ENCODE measurements at places on chromosomes 11 and 22.

GRCh38 chr11:27464909-27465308 lies 7.7 kb downstream of the LGR4 start:
- no peak for DNase-seq

DNA sequence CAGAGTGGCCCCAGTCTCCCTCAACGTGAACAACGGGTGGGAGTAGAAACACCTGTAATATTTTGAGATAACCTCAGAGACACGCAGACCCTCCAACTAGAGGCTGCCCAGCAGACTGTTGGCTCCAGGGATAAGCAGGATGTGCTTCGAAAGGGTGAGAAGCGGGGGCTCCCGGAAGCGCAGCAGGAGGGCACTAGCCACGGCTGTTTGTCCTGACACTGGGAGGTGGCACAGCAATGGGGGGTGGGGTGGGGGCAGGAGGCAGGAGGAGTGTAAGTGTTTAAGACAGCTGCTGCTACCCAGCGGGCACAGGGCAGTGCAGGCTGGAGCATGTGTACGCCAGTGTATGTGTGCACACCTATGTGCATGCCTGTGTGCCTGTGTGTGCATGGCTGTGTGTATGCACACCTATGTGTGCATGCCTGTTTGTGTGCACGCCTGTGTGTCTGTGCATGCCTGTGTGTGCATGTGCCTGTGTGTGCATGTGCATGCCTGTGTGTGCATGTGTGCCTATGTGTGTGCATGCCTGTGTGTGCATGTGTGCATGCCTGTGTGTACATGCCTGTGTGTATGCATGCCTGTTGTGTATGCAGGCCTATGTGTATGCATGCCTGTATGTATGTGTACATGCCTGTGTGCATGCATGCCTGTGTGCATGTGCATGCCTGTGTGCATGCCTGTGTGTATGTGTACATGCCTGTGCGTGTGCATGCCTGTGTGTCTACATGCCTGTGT lies 154.7 kb downstream of the SHANK2 start:
- no peak for DNase-seq

- peak; percentile 8 for DNase-seq
Measured at GRCh38 chr22:27867085-27867952, 51.7 kb downstream of the PITPNB start.

DNA sequence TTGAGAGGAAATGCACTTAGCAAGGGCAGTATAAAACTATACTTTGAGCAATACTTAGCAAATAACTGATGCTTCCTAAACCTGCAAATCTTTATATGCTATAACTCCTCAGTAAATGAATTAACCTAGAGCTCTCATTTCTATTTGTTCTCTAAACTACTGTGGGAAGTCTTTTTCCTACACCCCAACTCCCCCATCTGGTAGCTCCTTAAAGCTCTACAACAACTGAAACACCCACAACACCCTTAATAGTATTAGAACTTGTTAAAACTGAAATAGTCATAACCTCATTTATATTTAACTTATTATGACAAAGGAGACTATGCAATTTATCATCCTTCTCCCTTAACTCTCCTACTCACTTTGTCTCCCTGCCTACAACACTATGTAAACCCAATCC lies 43.4 kb downstream of the GUCY1A2 start:
- no peak for DNase-seq

- no peak for DNase-seq
Measured at GRCh38 chr22:44888491-44889254, 121.1 kb downstream of the PHF21B start.

DNA sequence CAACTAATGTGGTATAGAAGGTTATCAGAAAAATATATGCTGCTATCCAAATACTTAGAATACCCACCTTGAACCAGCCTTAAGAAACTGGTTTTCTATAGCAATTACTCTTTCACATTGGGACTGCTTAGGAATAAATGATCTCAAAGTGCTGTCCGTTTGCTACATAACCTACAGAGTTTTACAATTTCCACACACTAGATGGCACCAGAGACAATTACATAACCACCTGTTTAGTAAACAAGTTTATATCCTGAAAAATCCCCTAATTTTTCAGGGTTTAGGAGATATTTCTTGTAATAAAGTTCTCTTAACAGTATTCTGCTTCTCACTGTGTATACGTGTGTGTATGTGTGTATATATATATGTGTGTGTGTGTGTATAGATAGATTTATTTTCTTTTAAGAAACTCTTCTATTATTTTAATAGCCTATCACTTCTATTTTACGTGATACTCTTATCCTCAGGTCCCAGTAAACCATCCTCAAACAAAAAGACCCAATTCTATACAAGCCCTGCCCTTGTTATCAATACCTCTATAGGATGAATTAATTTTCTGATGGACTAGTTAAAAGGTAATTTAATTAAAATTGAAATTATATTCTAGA lies 6.7 kb upstream of the OR5I1 start:
- DNase-seq, result no peak

GRCh38 chr11:32450372-32450771 lies 15.0 kb upstream of the WT1 start:
- DNase-seq, result no peak

GRCh38 chr11:74182635-74183034 lies 11.5 kb downstream of the PPME1 start:
- DNase-seq, result no peak

DNA sequence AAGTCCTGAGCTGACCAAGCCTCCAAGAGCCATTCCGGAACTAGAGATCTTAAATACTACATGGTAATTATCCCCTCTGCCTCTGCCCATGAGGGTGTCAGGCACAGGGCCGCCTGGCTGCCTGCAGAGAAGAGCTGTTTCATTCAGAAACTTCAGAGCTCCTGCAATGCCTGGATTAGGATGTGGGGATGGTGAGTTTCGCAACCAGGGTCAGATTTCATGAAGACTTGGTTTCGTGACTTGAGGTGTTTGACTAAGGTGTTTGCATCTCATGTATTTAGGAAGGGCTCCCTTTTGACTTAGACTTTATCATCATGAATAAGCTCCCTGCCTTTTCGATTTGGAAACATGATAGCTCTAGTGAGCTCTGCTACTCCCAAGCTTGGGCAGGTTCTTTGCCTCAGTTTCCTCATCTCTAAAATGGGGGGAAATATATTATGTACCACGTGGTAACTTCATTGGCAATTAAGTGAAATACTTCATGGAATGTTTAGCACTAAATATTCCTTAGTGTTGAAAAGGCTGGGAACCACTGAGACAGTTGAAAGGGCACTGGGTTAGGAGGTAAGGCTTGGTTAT lies 9.1 kb downstream of the TIMP3 start:
- DNase-seq, result no peak

DNA sequence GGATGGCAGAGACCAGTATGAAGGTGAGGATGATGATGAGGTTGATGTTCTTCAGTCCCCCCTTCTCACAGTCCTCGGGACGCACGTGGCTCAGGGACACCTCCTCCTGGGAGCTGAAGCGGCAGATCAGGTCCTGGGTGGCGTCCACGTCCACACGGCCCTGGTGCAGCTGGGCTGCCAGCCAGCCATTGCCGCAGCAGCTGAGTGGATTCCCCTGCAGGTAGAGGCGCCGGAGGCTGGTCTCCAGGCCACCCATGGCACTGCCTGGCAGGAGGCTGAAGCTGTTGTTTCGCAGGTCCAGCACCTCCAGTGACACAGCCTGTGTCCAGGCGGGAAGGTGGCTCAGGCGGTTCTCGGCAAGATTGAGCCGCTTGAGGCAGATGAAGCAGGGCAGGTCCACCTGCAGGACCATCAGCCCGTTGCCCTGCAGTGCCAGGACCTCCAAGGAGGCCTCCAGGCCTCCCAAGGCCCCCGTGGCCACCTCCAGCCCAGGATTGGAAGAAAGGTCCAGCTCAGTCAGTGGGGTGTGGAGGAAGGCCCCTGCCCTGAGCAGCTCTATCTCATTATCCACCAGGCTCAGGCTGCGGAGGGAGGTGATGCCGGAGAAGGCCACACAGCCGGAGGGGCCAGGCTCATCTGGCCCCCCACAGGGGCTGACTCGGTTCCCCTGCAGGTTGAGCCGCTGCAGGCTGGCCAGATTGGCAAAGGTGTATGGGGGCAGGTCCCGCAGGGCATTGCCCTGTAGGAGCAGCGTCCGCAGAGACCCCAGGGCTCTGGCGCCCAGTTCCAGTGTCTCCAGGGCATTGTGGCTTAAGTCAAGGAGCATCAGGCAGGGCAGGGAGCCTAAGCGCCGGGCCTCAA lies 10.6 kb downstream of the LRRC32 start:
- no peak for DNase-seq

DNA sequence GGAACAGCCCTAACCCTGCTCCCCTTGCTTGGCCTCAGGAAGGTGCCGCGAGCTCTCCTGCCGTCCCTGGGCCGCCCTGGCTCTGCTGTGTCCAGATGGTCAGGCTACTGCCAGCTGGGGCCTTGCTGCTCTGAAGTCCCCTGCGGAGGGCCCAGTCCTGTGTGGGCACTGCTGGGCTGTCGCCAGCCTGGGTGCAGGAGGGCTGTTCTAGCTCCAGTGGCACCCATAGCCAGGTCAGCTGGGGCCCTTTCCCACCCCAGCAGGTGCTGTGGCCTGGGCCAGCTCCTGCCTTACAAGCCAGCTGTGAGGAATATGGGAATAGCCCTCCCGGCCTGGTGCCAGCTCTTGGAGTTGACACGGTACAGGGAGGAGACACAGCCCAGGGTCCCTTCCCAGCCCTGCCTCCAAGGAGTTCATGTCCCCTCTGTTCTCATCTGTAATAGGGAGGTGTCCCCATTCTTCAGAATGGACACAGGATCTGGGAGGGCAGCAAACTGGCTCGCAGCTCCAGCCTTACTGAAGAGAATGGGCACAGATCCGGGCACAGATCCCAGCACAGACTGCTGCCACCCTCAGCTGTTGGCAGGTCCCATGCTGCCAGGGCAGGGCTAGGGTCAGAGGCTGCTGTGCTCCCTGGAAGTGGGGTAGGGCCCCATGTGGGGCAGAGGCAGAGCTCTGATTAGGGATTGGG lies 3.9 kb downstream of the DERL3 start:
- no peak for DNase-seq

- DNase-seq, result no peak
Measured at GRCh38 chr11:44400431-44400830, 90.5 kb upstream of the ALX4 start.

GRCh38 chr11:102799681-102800340 lies 1.9 kb upstream of the MMP1 start:
- DNase-seq, result no peak

- no peak for DNase-seq
Measured at GRCh38 chr11:17073370-17074027, 4.0 kb downstream of the RPS13 start.

DNA sequence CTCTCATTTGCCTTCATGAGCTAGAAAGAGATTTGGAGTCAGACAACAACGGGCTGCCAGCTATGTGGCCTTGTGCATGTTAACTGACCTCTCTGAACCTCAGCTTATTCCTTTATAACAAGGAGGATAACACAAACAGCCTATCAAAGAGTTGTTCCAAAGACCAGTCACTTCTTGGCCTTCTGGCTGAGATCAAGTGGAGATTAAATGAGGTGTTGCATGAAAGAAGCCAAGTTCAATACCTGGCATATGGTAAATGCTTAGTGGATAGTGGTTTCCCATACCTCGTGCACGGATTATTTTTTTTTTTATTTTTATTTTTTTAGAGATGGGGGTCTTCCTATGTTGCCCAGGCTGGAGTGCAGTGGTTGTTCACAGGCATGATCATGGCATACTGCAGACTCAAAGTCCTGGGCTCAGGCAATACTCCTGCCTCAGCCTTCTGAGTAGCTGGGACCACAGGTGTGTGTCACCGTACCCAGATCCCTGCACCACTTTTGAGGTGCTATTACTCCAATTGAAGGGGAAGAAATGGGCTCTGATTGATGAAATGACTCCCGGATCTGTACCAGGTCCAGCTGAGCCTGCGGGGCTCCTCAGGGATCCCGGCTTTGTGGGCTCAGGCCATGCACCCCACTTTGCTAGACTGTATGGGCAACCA lies 4.9 kb downstream of the LGALS1 start:
- no peak for DNase-seq

DNA sequence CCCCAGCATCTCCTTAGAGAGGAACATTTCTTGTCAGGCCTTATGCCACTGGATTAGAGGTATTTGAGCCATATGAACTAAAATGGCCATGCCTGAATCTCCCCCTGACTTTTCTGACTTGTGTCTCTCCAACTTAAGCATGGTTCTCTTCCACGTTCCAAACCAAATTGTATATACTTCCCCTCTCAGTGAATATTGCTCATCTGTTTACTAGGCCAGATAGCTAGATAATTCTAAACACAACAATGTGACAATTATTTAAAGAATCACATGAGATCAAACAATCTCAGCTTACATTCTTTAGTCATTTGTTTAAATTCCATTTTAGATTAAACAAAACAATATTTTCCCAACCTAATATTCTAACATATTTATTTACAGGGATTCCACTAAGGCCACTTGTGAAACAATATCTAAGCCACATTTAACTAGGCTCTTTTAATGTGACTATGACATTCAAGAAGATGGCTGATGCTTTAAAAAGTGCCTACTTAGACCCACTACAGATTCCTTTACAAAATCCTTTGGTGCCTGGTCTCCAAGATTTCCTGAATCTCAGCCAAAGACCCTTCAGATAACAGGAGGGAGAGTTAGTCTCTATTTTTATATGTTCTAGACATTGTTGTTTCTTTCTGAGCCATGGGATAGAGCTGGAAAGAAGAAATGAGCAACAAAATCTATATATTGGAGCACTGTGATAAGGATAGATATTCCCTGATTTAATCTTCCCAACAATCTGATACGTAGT lies 105.7 kb downstream of the CADM1 start:
- no peak for DNase-seq

- DNase-seq, result no peak
Measured at GRCh38 chr22:28075358-28075981, 156.4 kb upstream of the PITPNB start.

- DNase-seq, result no peak
Measured at GRCh38 chr11:91078221-91078620, 855.4 kb upstream of the CHORDC1 start.

GRCh38 chr11:34968862-34969261 lies 52.4 kb downstream of the PDHX start:
- DNase-seq, result no peak

DNA sequence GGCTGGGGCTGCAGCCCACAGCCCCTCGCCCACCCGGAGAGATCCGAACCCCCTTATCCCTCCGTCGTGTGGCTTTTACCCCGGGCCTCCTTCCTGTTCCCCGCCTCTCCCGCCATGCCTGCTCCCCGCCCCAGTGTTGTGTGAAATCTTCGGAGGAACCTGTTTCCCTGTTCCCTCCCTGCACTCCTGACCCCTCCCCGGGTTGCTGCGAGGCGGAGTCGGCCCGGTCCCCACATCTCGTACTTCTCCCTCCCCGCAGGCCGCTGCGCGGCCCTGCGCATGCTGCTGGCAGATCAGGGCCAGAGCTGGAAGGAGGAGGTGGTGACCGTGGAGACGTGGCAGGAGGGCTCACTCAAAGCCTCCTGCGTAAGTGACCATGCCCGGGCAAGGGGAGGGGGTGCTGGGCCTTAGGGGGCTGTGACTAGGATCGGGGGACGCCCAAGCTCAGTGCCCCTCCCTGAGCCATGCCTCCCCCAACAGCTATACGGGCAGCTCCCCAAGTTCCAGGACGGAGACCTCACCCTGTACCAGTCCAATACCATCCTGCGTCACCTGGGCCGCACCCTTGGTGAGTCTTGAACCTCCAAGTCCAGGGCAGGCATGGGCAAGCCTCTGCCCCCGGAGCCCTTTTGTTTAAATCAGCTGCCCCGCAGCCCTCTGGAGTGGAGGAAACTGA lies 731 bp downstream of the GSTP1 start:
- peak; percentile 32 for DNase-seq

- DNase-seq, result no peak
Measured at GRCh38 chr22:39932918-39933649, 27.1 kb upstream of the TMA7B start.

Measured in stimulated activated CD4-positive, alpha-beta T cell treated with anti-CD3 and anti-CD28 coated beads, Interleukin-12 subunit alpha, Interleukin-12 subunit beta, amount 100 ng/mL, for 24 hours (primary cell).